ENCODE measurements at places on chromosomes 3 and 15.

GRCh38 chr3:99686469-99686868, 48.1 kb downstream of the COL8A1 start:
- DNase-seq: no peak

DNA sequence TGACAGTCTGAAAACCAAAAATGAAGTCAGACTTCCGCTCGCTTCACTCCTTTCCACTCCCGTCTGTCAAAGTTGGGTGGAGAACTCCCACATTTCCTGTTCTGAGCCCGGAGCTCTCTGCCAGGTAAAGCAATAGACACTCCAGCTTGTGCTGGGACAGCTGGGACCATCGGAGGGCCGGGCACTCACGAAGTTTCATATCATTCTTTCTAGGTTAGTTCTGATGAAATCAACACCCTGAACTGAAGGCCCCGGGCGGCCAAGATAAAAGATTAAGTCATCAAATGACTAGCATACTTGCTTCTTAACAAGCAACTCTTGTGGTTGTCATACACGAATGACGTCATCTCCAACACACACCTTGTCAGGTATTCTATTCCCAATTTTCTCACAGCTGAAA, 42.1 kb downstream of the MAGI1 start:
- DNase-seq: no peak

- no peak for DNase-seq
These were observed 25.3 kb downstream of the SLC30A4 start for GRCh38 chr15:45497261-45497660.

DNA sequence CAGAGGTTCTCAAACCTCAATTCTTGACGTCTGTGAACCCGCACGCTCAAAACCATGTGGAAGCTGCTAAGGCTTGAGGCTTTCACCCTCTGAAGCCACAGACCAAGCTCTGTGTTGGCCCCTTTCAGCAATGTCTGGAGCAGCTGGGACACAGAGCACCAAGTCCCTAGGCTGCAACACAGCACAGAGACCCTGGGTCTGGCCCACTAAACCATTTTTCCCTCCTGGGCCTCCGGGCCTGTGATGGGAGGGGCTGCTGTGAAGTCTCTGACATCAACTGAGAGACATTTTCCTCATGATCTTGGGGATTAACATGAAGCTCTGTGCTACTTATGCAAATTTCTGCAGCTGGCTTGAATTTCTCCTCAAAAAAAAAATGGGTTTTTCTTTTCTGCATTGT, 21.3 kb upstream of the NEDD4 start:
- no peak for DNase-seq

GRCh38 chr3:42605546-42606173, 5.2 kb downstream of the NKTR start:
- DNase-seq: no peak

DNA sequence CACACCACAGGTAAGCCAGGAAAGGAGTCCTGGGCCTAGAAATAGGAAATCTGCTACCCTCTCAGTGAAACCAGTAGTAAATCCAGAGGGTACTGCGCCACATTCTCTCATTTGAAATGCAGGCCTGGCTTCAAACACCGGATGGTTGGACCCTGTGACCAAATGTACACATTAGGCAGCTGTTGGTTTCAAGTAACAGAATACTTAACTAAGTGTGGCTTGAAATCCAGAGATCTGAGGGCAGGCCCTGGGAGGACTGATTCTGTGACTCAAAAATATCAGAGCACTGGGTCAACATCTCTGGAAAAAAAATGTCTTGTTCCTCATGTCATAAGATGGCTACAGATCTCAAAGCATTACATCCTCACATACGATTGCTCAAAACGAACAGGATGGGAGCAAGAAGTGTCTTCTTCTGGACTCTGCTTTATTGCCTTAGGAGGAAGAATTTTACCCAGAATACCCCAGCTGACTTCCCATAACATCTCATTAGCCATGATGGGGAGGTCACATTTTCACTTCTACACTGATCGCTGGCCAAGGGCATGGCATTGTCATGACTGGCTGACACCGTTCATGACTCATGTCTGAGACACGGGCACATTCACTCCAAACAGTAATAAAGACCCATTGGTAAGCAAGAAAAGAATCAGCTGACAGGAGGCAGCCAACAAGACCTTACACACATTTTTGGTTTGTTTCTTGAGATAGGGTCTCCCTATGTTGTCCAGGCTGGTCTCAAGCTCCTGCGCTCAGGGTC, 166.0 kb downstream of the ARRDC4 start:
- no peak for DNase-seq

DNA sequence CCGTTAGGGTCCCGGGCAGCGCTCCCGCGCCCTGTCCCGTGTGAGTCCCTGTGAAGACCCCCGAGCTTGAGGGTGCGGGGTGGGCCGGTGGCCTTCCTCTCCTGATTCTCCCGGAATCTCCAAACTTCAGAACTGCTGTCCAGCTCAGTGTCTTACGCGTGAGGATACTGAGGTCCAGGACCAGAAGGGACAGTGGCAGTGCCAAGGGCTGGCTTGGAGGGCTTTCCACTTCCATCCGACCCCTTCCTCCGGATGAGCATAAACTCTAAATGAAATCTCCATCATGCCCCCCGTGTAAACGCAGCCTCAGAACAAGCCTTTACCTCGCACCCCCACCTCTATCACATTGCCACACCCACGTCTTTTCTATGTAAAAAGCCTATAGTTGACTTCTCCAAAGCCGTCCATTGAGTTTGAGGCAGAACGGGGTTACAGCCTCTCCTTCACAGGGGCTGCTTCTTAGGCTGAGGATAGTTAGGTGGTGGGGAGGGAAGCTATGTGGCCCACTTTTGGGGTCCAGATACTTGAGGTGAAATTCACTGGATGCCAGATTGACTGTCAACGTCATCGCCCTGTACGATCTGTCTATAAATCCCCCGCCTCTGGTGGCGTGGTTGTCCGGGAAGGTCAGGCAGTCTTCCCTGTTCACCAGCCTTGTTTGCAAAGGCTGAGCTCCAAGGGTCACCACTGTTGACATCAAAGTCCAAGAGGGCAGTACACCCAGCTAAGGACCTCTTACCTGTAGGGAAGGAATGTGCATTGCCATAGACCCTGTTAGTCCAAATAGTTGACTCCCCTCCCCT, 1.1 kb downstream of the EDEM1 start:
- peak; percentile 63 for DNase-seq

- no peak for DNase-seq
These were observed 150.5 kb downstream of the ROBO2 start for GRCh38 chr3:77190374-77190773.

- DNase-seq: no peak
These were observed 2.8 kb upstream of the SLC28A2 start for GRCh38 chr15:45249125-45249780.

GRCh38 chr15:80609512-80609946, 85.6 kb upstream of the ABHD17C start:
- no peak for DNase-seq

DNA sequence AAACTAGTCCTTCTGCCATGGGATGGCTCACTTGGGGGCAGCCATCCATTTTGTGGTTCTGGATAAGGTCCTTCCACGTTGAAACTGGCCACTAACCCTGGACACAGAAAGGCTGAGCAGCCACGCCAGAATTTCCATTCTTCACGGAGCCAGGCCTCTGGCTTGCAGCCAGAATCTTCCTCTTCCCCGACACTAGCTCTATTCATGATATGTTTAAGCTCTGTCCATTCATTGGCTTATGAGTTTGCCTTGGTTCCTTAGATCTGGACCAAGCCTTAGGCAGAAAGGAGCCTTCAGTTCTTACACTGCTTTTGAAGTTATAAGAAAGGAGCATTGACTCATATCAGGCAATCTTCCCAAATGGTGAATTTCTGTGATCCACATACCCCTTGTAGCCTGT, 288.4 kb upstream of the GOLGA6L4 start:
- no peak for DNase-seq

DNA sequence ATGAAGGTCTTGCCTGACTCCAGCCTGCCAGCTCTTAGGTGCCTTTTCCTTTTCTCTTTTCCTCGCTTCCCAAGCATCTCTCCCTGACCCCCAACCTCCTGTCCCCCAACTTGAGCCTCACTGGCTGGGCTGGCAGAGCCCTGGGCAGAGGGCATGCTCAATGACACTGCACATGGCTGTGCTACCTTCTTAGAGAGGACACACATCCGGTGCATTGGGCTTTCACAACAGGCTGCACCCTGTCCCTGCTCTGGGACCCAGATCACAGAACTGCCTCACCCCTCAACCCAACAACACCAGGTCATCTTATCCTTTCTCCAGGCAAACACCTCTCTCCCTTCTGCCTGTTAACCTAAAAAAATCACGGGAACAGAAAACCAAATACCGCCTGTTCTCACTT, 7.5 kb upstream of the ANKDD1A start:
- no peak for DNase-seq

DNA sequence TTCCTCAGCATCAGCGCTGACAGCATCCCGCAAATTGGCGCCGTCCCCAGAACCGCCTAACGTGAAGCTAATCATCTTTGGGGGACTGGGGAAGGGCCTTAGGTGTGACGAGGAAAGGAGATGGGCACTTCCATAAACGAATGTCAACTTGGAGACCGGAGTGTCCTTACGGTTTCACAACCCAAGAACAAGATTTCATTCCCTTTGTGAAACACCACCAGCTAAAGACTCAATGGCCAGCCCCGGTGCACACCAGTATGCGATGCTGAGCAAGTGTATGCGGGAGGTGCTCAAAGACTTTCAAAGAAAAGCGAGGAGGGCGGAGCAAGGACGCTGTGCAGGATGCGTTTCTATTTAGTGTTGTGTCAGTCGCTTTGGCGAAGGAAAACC, 759 bp upstream of the TTBK2 start:
- DNase-seq: peak; percentile 32

GRCh38 chr3:167729591-167729990, 5.1 kb downstream of the PDCD10 start:
- no peak for DNase-seq

- DNase-seq: no peak
These were observed 175.4 kb upstream of the NR2E3 start for GRCh38 chr15:71634820-71635560.

DNA sequence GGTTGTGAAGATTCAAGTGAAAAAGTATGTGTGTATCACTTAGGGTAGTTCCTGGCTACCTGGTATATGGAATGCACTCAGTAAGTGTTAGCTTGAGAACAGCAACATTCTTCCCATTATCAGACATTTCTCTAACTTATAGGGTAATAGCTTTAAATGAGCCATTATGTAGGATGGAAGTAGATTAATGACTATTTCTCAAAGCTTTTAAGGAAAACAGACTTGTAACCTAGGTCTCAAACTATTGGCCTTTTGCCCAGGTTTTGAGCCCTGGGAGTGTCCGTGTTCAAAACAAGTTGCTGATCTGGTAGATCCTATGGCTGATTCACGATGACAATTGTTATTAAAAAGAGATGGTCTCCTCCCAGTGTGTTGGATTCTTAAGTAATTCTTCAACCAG, 129.1 kb upstream of the UMPS start:
- DNase-seq: no peak

DNA sequence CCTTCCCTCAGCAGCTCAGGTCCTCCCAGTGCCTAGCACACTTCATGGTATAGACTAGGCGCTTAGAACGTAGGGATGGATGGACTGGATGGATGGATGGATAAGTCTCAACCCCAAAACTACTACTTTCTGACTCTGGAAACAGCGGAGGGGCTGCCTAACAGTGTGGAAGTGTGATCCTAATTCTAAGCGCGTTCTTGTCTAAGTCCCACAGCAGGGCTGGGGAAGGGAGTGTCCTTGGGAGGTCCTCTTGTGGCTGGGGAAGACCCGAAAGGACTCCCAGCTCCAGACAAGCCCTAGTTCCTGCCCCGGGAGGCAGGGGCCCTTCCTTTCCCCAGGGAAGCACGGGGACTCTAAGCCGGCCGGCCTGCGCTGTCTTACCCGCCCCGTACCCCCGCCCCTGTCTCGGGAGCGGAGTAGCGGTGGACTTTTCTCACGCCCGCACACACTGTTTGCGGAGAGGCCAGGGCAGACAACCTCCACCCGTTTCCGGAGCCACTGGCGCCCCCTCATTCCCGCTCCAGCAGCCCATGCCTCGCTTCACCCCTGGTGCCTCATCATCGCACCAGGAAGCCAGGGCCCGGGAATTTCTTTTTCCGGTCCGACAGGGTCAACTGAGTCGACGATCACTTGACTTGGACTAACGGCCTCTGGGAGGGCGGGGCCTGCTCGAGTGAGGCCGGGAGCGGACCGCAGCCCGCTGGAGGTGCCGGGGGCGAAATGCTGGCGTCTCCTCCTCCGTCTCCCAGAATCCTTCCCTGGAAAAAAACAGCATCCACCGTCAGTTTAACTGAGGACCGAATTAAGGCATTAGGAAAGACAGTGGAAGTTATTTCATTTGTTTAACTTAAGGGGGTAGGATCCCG, 133.3 kb downstream of the TBC1D2B start:
- no peak for DNase-seq

DNA sequence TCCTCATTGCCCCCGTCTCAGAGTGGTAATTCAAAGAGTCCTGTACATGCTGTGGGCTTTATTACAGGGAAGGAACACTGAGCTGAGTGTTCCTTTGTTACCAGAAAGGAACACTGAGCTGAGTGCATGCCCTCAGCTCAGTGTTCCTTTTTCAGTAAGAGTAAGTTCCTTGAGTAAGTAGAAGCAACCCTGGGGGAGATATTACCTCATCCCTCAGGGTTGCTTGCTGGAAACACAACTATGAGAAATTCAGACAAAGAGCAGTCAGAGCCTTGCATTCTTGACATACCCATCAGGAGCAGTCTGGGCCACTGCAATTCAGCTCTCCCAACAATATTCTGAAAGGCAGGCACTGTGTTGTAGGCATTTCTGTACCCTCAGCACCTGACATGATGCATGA, 17.0 kb downstream of the CHRM5 start:
- DNase-seq: no peak

GRCh38 chr3:187673012-187673411, 2.8 kb upstream of the SST start:
- no peak for DNase-seq

GRCh38 chr15:35557012-35557411, 11.0 kb upstream of the DPH6 start:
- no peak for DNase-seq

DNA sequence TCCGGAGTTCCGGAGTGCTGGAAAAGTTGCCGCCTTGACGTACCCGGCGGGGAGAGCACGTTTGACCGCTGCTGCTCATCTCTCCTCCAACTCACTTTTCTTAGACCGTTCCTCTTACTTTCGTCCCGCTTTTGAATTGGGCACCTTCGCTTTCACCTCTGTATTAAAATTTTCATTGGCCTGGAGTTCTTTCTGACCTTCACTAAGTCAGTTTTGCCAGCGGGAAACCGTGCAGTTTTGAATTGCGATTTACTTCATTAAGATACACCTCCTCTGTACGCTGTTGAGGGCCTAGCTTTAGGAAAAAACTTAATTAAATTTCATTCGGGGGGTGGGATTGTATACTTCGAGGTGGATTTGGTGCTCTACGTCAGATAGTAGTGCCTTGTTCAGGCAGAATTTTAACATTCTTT, 1.3 kb downstream of the GMPS start:
- no peak for DNase-seq

- no peak for DNase-seq
These were observed 53.4 kb downstream of the PSMD6 start for GRCh38 chr3:63969876-63970275.

- DNase-seq: no peak
These were observed 1.1 kb downstream of the CCDC39 start for GRCh38 chr3:180678231-180678630.

DNA sequence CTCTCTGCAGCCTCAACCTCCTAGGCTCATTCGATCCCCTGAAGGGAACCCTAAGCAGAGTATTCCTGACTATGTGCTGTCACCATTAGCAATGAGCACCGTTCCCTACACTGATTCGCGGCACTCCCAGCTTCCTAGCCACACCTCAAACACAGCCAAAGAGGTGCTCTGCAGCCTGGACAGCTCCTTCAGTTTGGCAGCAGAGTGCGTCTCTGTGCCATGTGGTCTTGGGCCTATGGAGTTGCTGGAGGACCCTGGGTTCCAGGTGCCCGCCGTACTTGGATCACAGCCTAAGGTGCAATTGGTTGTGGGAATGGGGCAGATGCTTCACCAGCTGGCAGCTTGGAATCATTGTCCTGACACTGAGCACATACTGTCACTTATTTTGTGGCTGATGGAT, 17.3 kb upstream of the IL12A start:
- DNase-seq: no peak
